Activated CD8-positive, alpha-beta memory T cell treated with anti-CD3 and anti-CD28 coated beads, Interleukin-2, amount 10 ng/mL, durations not matched to agents 7 days and 5 days (primary cell): ENCODE measurements at places on chromosomes 7 and 10.

GRCh38 chr7:28123752-28124151 is 56.8 kb downstream of the JAZF1 start:
- DNase-seq = no peak

DNA sequence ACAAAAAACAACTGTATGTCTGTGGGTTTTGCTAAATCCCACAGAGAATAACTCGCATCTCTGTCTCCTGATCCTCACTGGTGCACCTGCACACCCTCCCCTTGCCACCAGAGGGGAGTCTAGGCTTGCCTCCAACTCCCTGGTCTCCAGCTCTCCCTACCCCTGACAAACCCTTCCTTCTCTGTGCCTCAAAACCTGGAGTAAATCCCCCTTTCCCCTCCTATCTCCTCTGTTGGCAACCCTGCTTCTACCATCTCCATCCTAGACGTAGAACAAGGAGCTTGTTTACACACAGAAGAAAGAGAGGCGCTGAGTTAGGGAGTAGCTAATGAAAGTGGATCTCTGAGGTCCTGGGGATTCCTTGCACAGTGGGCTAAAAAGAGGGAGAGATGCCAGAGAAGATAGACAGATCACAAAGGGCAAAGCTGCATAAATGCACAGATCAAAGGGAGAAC is 6.0 kb downstream of the MBLAC1 start:
- DNase-seq = peak; percentile 78

- DNase-seq = peak; percentile 75
These were observed 145.8 kb downstream of the FRMD4A start for GRCh38 chr10:14184841-14185315.

- no peak for DNase-seq
These were observed 5.4 kb downstream of the MAFK start for GRCh38 chr7:1535701-1536454.

GRCh38 chr10:33208166-33208565 is 126.3 kb downstream of the NRP1 start:
- no peak for DNase-seq
